A549 treated with dexamethasone at 1 μM for 4 hours (cell line): ENCODE measurements at places on chromosomes 12 and 14. TPM values are rescaled to one million over a fixed set of nuclear protein-coding genes. Genes with fewer than 3 reads are reported as not detected.

Gene KRT81
- total RNA-seq = 3,069 to 3,830 TPM (median 3,573 TPM) in 5 replicates

Gene OR6C2
- not detected in 5 replicates for total RNA-seq

Gene SLCO1B3
- 9.6 to 15.0 TPM (median 11.3 TPM) in 5 replicates for total RNA-seq

Gene RAD9B
- total RNA-seq = 0.19 to 0.30 TPM (median 0.23 TPM) in 5 replicates

Gene APOF
- total RNA-seq = not detected in 5 replicates

Gene C12orf54
- total RNA-seq = not detected in 5 replicates

Gene ITGB7
- 0.14 to 0.36 TPM (median 0.28 TPM) in 5 replicates for total RNA-seq

Gene ORAI1
- total RNA-seq = 21.0 to 34.2 TPM (median 32.3 TPM) in 5 replicates

Gene GUCY2C
- 0.03 TPM in 1 of 5 replicates, not detected in the others for total RNA-seq

Gene ANKS1B
- total RNA-seq = 0.20 to 0.52 TPM (median 0.51 TPM) in 5 replicates

Gene ACOT6
- not detected in 5 replicates for total RNA-seq

Gene GLS2
- total RNA-seq = 0.07 to 0.28 TPM (median 0.11 TPM) in 5 replicates

Gene TMEM19
- 33.4 to 38.9 TPM (median 35.8 TPM) in 5 replicates for total RNA-seq

Gene ACTR6
- 15.8 to 28.9 TPM (median 17.9 TPM) in 5 replicates for total RNA-seq

Gene SIX1
- total RNA-seq = 5.5 to 7.4 TPM (median 6.7 TPM) in 5 replicates

Gene RNU6-8
- not detected in 5 replicates for total RNA-seq

Gene FGF23
- not detected in 5 replicates for total RNA-seq

Gene C14orf180
- total RNA-seq = not detected in 5 replicates

Gene RNF212B
- total RNA-seq = not detected in 5 replicates

Gene PRMT5
- 101 to 124 TPM (median 113 TPM) in 5 replicates for total RNA-seq

Gene TSPAN8
- 0.11 to 0.22 TPM (median 0.16 TPM) in 3 of 5 replicates, not detected in the others for total RNA-seq

Gene NINJ2
- 0.42 to 0.71 TPM (median 0.53 TPM) in 5 replicates for total RNA-seq

Gene KCNC2
- not detected in 5 replicates for total RNA-seq

Gene CAPZA3
- not detected in 5 replicates for total RNA-seq

Gene MMP17
- 6.5 to 12.1 TPM (median 11.2 TPM) in 5 replicates for total RNA-seq

Gene EFS
- not detected in 5 replicates for total RNA-seq

Gene GLI1
- total RNA-seq = 4.5 to 7.8 TPM (median 5.9 TPM) in 5 replicates

Gene RNASE3
- not detected in 5 replicates for total RNA-seq

Gene AMIGO2
- 50.4 to 70.5 TPM (median 67.3 TPM) in 5 replicates for total RNA-seq

Gene MYF6
- not detected in 5 replicates for total RNA-seq

Gene PPP1R36
- total RNA-seq = 0.06 to 0.40 TPM (median 0.24 TPM) in 5 replicates

Gene FOXN4
- 0.02 to 0.08 TPM (median 0.08 TPM) in 4 of 5 replicates, not detected in the other for total RNA-seq

Gene IL26
- total RNA-seq = not detected in 5 replicates

Gene KLRK1
- total RNA-seq = 0.13 TPM in 1 of 5 replicates, not detected in the others

Gene TAS2R10
- 0.11 to 0.13 TPM in 2 of 5 replicates, not detected in the others for total RNA-seq

Gene KDM5A
- 19.4 to 31.7 TPM (median 24.7 TPM) in 5 replicates for total RNA-seq

Gene ATL1
- total RNA-seq = 4.8 to 6.5 TPM (median 5.5 TPM) in 5 replicates

Gene ACOT4
- total RNA-seq = 1.5 to 1.8 TPM (median 1.7 TPM) in 5 replicates

Gene LRRC43
- 0.09 to 0.24 TPM (median 0.21 TPM) in 5 replicates for total RNA-seq

Gene GPR68
- total RNA-seq = 0.20 to 0.48 TPM (median 0.29 TPM) in 5 replicates

Gene CDCA3
- total RNA-seq = 66.7 to 77.6 TPM (median 68.2 TPM) in 5 replicates

Gene RPGRIP1
- total RNA-seq = 0.15 to 0.39 TPM (median 0.25 TPM) in 5 replicates

Gene SYT1
- total RNA-seq = 4.6 to 6.7 TPM (median 5.6 TPM) in 5 replicates

Gene CCDC175
- total RNA-seq = not detected in 5 replicates

Gene HCAR3
- total RNA-seq = 0.06 to 0.11 TPM in 2 of 5 replicates, not detected in the others

Gene SAMD15
- total RNA-seq = 1.7 to 2.6 TPM (median 2.2 TPM) in 5 replicates

Gene PTPN6
- total RNA-seq = 6.6 to 14.6 TPM (median 11.5 TPM) in 5 replicates

Gene FLVCR2
- total RNA-seq = 13.3 to 15.7 TPM (median 14.8 TPM) in 5 replicates

Gene GSKIP
- total RNA-seq = 15.7 to 22.0 TPM (median 19.7 TPM) in 5 replicates

Gene SSTR1
- 0.03 TPM in 1 of 5 replicates, not detected in the others for total RNA-seq

Gene CCDC92
- total RNA-seq = 19.3 to 30.8 TPM (median 27.7 TPM) in 5 replicates

Gene TSHR
- not detected in 5 replicates for total RNA-seq

Gene TAS2R7
- not detected in 5 replicates for total RNA-seq

Gene KCNJ8
- total RNA-seq = 0.21 to 0.27 TPM (median 0.24 TPM) in 5 replicates

Gene LUM
- 0.21 to 0.48 TPM (median 0.31 TPM) in 5 replicates for total RNA-seq

Gene SCNN1A
- total RNA-seq = 16.8 to 31.6 TPM (median 27.9 TPM) in 5 replicates

Gene CD27
- total RNA-seq = not detected in 5 replicates

Gene RASSF8
- total RNA-seq = 6.9 to 15.2 TPM (median 13.1 TPM) in 5 replicates
